CMK (cell line): ENCODE measurements at places on chromosomes 5 and 9.

DNA sequence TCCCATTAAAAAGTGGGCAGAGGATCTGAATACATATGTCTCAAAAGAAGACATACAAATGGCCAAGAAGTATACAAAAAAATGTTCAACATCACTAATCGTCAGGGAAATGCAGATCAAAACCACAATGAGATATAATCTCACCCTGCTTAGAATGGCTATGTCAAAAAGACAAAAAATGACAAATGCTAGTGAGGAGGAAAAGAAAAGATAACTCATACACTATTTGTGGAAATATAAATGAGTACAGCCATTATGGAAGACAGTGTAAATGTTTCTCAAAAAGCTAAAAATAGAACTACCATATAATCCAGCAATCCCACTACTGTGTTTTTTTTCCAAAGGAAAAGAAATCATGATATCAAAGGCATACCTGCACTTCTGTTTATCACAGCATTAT lies 450.7 kb downstream of the EFNA5 start:
- no peak for DNase-seq

GRCh38 chr9:68964102-68964541 lies 49.8 kb downstream of the PRKACG start:
- no peak for DNase-seq

GRCh38 chr9:12784461-12785259 lies 9.8 kb downstream of the LURAP1L start:
- no peak for DNase-seq

GRCh38 chr5:82991678-82992323 lies 85.4 kb downstream of the TMEM167A start:
- no peak for DNase-seq

GRCh38 chr9:137411645-137412380 lies 11.1 kb downstream of the EXD3 start:
- DNase-seq: no peak

DNA sequence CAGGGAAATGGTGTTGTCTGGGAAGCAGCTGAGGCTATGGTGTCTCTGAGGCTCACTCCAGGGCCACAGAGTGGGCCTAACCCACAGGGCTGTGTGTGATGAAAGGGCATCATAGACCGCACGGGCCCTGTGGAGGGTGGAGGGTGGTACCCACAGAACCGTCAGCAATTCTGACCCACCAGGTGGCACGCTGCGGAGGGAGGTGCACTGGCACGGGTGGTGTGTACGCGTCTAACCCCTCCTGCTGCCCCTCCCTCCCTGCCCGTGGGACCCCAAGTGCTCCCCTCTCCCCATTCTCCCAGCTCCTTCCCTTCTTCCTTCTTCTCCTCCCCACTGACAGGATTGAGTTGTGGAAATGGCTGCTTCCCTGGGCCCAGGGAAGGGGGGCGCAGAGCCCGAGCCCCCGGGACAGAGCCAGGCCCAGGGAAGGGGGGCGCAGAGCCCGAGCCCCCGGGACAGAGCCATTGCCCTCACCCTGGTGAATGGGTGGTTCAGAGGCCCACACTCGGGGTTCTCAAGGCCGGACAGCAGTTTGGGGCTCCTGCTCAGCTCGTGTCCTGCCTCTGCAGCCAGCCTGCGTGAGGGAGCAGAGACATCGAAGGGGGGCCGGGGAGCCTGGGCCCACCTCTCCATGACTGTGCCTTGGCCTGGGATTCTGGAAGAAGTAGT lies 6.8 kb downstream of the LCN10 start:
- DNase-seq: no peak

DNA sequence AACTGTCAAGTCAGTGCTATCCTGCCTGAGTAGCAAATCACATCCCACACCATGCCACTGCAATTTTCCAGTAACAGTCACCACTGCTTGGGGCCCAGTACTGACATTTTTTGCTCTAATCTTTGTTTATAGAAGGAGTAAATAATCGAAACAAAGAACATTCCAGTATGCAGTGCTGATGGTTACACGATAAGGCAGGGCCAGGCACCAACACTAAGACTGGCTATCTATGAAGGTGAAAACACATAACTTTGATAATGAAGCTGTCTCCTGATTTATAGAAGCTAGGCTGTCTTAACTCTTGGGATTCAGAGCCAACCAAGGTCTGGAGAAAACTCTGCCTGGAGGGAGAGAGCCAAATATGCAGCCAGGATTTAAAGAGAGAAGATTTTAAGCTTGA lies 365.3 kb downstream of the BNC2 start:
- DNase-seq: no peak

- DNase-seq: no peak
Measured at GRCh38 chr5:104635227-104635626, 1072.6 kb upstream of the NUDT12 start.

- no peak for DNase-seq
Measured at GRCh38 chr9:29129763-29130162, 1556.5 kb upstream of the C9orf72 start.

DNA sequence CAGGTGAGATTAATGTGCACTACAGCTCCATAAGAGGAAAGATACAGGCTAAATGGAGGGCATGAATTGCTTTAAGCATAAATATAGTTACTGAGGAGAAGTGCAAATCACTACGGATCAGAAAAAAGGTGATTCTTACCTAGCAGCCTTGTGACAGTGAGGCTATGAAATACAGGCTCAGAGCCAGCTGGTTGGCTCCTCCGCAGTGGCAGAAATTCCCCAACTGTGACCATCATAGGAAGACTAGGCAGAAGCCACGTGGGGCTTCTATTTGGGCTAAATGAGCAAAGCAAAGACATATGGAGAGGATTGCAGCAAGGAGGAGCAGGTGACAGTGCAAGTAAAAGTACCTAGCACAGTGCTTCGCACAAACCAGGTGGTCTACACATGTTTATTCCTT lies 40.5 kb downstream of the CDO1 start:
- no peak for DNase-seq

DNA sequence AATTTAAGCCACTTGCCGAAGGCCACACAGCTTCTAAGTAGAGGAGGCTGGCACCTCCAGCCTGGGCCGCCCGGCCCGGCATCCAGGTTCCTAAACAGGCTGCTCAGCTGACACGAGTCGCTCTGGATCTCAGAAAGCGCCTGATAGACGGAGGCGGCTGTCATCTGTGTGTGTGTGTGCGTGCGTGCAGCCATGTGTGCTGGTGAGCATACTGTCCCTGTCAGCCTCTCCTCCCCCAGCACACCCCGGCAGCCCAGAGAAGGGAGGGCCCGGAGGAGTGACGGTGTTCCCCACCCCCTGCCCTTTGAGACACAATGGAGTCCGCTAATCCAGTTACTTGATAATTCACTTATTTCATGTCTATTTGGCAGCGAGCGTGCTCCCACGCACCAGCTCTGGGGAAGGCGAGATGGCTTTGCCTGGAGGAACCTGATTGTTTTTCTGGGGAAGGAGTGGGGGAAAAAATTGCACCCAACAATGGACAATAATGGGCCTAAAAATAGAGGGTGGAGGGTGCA lies 20.0 kb downstream of the NTNG2 start:
- DNase-seq: no peak

- no peak for DNase-seq
Measured at GRCh38 chr5:74542482-74542881, 98.0 kb downstream of the ENC1 start.

GRCh38 chr5:126454081-126454480 lies 30.9 kb downstream of the GRAMD2B start:
- no peak for DNase-seq

GRCh38 chr5:122445070-122445469 lies 133.0 kb downstream of the SNCAIP start:
- DNase-seq: no peak

DNA sequence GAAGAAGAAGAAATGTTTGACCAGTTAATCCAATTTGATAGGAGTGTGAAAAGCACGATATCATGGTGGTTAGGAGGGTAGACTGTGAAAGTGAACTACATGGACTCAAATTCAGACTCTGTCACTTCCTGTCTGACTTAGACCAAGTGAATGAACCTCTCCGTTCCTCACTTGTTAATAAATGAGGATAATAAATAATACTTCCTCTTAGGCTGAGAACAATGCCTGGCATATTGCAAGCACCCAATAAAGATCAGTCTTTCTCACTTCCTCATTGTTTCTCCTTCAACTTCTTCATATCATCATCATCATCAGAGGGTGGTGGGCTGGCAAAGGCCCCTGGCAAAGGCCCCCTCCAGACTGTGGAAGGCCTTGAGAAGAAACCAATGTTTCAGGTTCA lies 148.7 kb downstream of the CDK5RAP2 start:
- DNase-seq: no peak

- DNase-seq: no peak
Measured at GRCh38 chr5:27328480-27328879, 290.1 kb upstream of the CDH9 start.
